Activated T-cell treated with anti-CD3 and anti-CD28 coated beads for 48 hours (primary cell): ENCODE measurements at places on chromosomes 5 and 9.

DNA sequence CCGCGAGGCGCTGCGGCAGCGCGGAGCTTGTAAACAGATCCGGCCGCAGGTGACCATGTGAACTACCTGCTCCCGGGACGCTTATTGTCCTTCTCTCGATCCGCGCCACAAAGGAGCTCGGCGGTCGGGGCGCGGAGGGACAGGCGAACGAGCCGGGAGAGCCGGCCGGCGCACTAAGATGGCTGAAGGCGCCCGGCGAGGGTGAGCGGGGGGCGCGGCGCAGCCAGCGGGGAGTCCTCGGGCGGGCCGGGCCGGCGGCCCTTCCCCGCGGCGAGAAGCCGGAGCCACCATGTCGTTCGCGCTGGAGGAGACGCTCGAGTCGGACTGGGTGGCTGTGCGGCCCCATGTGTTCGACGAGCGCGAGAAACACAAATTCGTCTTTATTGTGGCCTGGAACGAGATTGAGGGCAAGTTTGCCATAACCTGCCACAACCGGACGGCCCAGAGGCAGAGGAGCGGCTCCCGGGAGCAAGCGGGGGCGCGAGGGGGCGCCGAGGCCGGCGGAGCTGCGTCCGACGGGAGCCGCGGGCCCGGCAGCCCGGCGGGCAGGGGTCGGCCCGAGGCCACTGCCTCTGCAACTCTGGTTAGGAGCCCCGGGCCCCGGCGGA is 535 bp downstream of the JMY start:
- DNase-seq: peak; percentile 30

DNA sequence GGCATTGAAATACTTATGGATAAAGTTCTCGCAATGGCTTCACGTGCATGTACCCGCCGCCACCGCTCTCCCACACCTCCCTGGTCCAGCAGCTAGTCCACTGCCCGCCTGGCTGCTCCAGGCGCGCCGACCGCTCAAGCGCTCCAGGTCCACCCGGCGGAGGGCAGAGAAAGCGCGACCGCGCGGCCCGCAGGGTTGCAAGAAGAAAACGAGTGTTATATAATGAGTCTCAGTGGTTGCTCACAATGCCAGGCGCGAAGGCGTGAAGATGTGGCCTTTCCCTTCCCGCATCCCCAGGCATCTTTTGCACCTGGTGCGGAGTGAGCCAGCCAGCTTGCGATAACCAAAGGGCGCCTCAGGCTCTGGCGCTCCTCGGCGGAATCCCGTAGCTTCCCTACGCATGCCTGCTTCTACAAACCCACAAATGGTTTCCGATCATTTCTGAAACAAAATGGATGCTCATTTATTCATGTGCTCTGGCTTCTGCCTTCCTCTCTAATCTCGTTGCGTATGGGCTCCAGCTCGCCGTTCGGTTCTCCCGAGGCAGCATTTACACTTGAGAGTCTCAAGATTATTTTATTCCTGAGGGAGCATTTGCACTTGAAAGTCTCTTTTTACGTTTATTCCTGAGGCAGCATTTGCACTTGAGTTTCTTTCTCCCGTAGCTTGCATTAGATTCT is 25.7 kb downstream of the CDKN2A start:
- DNase-seq: no peak

GRCh38 chr9:21810388-21810787 is 8.0 kb downstream of the MTAP start:
- DNase-seq: no peak

DNA sequence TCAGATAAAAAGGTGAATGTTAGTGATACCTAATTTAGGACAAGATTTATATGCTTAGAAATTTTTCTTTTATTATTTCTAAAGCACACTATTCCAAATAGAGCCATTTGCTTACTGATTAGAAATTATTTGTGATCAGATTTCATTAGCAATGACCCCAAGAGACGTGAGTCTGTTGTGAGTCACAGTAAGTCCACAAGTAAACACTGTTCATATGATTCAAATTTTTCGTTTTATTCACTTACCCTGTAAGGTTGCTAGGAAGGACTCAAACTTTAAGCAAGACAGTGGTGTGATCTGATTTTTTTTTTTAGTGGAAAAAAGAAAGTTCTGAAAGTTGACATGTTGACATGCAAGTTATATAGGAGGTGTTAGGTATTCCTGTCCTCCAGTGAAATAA is 1.2 kb downstream of the CARD6 start:
- DNase-seq: no peak

DNA sequence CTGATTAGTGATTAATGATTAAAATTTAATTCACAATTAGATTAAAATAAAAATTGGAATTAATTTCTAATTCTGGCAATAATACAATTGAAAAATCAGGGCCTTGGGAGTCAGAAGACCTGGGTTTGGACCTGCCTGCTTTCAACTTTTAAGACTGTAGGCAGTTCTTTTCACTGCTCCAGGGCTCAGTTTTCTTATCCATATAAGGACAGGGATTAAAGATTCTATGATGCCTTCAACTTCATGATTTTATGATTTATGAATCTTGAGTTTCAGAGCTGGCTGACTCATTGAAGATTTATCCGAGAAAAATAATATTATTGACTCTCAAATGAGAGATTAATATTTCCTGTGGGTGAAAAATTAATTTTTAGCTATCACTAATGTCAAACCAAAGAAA is 208.6 kb upstream of the ANKH start:
- no peak for DNase-seq

DNA sequence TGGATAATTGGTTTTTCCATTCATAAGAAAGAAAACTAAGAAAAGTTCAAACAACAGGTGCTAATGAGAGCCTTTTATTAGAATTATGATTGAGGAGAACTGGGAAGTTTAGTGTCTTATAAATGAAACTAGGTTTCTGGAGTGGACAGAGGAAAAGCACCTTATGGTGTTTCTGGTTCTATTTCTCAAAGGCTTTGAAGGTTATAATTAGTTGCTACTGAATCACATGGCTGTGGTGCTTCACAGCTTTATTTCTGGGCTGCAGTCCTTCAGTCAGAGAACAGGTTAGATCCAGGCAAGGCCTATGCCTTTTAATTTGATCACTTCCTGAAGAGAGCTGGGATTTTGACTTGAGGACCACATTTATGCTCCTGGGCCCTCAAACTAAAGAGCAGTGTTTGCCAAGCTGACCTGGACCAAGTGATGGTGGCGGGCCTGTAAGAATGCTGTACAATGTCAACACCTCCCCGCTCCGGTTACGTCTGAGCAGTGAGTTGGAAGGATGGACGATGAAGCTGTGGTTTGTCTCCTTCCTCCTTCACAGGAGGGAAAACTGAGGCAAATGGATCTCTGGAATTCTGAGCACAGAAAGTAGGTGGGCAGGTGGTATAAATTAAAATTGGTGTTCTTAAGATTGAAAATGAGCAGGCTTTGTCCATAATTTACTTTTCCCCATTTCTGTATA is 56.0 kb downstream of the ZNF462 start:
- no peak for DNase-seq

- DNase-seq: no peak
Observed at GRCh38 chr5:18236386-18236785, 602.1 kb downstream of the TAF11L14 start.

DNA sequence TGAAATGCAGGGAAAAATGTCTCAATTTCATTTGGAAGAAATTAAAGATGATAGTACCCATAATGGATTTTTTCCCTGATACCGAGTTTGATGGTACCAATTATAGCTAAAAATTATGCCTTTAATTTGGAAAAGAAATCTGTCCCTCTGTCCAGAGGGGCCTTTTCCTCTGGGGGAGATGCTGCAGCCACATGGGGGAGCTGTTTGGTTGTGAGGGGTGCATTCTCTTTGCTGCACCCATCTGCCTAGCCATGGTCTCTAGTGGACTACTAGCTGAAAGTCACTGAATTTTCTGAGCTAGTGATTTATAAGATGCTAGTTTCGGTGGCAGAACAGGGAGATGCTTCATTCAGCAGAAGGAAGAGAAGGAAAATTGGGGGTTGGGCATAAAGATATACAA is 9.6 kb downstream of the SEC61B start:
- DNase-seq: no peak

DNA sequence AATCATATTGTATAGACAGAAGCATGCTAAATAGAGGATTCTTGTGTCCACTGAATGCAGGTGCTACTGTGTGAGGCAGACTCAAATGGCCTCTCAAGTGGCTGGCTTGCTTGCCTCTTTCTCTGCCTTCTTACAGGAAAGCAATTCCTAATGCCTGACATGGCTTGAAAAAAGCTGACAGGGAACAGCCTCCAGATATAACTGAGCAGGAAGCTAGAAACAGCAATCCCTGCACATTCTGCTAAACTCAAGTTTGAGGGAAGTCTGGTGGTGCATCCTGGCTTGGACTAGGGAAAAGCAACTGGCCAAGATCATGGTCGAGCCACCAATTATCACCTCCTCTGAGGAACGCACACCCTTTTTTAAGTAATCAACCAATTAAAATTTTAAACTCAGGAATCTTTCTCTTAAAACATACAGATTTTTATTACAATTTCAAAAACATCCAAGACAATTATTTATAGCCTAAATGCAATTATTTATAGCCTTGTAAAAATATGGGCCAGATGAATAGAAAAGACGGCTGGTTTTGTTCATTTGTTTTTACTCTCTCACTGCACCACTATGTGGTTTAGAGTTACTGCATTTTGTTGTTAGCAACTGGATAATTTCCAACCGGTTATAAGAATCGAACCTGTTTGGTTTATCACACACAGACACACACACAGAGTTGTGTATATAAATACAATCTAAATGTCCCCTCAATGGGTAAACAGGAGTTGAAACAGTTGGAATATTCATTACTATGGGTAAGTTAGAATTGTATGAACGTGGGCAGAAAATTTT is 290.9 kb upstream of the ANKRD55 start:
- DNase-seq: no peak

DNA sequence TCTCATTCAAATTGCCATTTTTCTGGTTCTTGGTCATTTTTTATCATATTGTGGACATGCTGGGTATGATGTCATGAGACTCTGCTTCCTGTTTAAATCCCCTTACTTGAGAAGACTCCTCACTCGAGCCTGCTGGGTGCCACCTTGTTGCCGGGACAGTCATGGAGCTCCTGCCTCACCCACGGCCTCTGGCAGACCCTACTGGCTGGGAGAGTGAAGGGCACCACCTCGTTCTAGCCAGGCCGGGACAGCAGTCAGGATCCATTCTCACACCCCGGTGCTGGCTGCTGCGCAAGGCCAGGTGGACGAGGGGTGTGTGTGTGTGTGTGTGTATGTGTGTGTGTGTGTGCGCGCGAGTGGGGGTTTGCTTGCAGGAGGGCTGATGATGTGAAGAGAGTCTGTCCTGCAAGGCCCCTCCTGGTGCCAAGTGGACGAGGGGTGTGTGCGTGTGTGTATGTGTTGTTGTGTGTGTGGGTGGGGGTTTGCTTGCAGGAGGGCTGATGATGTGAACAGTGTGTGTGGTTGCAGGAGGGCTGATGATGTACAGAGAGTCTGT is 4.4 kb downstream of the CEP72 start:
- DNase-seq: no peak

DNA sequence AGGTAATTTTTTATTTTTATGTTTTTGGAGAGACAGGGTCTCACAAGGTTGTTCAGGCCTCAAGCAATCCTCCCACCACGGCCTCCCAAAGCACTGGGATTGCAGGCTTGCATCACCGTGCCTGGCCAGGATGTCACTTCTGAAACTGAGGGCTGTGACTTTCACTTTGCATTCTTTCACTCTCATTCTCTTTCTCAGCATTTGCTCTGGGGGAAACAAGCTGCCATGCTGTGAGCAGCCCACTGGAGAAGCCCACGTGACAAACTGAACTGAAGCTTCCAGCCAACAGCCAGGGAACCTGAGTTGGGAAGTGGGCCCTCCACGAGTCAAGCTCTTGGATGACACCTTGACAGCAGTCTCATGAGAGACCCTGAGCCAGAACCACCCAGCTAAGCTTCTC is 109.4 kb downstream of the C5orf15 start:
- no peak for DNase-seq

- DNase-seq: no peak
Observed at GRCh38 chr5:74870299-74871067, 4.3 kb upstream of the FAM169A start.

DNA sequence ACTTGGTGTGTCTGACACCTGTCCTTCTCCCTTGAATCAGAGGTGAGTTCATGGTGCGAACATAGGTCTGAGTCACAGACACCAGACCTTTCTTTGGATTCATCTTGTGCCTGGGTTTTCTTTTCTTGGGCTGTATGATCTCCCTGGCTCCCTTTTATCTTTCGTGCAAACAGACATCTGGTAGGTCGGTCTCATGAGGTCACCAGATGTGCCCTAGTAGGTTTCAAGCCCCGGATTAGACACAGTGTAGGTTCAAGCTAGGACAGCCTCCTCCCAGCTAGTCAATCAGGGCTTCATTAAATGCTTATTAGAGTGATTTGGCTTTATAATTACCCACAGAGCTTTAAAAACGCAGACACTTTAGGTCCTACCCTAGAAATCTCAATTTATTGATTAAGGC is 106.0 kb upstream of the MYO10 start:
- DNase-seq: no peak

- DNase-seq: no peak
Observed at GRCh38 chr5:84791138-84791537, 406.5 kb upstream of the EDIL3 start.

- DNase-seq: no peak
Observed at GRCh38 chr9:88523056-88523455, 11.9 kb upstream of the NXNL2 start.

DNA sequence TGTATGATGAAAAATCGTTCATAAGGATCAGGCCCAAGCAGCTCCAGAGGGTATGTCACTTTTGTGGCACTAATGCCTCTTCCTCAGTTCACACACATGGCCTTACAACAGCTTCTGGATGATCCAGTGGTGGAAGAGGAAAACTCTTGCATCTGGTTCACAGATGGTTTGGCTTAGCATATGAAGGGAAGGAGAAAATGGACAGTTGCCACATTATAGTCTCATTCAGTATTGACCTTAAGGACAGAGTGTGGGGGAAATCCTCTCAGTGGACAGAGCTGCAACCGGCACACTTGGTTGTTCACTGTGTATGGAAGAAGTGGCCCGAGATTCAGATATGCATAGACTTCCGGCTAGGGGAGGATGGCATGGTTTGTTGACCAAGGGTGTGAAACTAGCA is 22.8 kb downstream of the C9orf57 start:
- DNase-seq: no peak

DNA sequence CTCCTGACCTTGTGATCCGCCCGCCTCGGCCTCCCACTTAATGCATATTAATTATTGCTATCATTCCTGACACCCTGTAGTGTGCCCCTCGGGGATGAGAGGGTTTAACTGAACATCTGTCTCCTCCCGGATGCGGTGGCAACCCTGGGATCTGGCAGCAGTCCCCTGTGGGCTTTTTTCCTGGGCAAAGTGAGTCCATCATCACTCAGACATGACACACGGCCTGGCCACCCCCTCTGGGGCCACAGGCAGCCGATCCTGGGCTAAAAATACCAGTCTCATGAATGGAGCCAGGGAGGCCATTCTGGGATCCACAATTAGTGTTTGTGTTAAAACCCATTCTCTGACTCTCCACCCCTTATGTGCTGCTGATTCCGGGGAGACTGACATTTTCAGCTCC is 161.2 kb downstream of the RGS3 start:
- no peak for DNase-seq

GRCh38 chr9:130263601-130264413 is 1.8 kb upstream of the HMCN2 start:
- DNase-seq: no peak

GRCh38 chr5:151522226-151522625 is 68.9 kb downstream of the FAT2 start:
- DNase-seq: no peak
